ENCODE measurements at places on chromosomes 5 and 9.

DNA sequence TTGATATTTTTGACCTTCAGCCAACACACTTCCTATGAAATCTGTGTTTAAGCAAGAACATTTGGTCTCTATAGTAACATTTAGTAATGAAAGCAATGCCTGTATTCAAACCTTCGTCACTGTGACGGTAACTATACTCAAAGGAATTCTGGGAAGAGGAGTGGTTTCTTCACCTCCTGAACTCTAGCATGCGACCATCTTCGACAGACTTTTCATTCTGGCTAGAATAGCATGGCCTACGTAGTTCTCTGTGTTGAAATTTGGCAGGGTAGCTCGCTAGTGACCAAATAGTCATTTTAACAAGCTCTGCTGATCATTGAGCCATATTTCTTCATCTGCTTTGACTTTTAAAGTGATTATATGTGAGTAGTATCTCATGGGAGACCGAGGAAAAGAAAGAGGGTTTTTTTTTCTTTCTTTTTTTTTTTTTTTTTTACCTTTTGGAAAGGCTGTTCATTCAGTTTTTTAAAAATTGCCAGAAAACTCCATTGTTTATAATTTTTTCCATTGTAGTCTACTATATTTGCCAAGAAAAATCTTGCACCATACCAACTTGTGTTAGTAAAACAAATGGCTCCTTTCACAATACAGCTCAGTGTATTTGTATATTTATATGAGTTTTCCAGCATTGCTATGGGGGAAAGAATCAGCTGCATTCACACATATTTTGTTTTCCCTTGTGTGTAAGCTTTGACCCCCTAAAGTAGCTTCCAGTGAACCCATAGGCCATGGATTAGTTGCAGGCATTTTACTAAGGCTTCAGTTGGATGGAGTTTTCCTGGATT is 166.8 kb downstream of the NNT start:
- no peak for DNase-seq

- no peak for DNase-seq
Observed at GRCh38 chr9:37923796-37924427, 20.0 kb upstream of the SLC25A51 start.

GRCh38 chr5:168239325-168239724 is 52.1 kb upstream of the WWC1 start:
- no peak for DNase-seq

GRCh38 chr9:6877671-6878161 is 119.9 kb downstream of the KDM4C start:
- no peak for DNase-seq

DNA sequence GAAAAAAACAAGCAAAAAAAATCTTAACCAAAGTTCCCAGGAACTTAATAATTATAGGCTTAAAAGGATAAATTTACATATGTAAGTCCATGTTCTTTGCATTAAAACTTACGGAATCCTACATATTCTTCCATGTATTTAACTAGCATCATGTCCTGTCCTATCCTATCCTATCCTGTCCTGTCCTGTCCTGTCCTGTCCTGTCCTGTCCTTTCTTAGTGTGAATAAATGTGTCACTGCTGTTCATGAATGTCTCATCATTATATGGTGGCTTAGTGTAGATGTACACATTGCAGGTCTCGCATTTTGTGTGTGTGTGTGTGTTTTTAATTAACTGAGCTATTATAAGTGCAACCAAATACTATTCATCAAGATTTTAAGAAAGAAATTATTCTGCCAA is 90.0 kb downstream of the TMEM167A start:
- DNase-seq = no peak

GRCh38 chr9:19689328-19690101 is 99.3 kb downstream of the SLC24A2 start:
- no peak for DNase-seq

- DNase-seq = no peak
Observed at GRCh38 chr5:141040771-141041426, 10.3 kb upstream of the PCDHB1 start.

GRCh38 chr5:8714861-8715260 is 831.0 kb downstream of the SEMA5A start:
- DNase-seq = no peak

- no peak for DNase-seq
Observed at GRCh38 chr5:148491793-148492184, 108.0 kb downstream of the FBXO38 start.

DNA sequence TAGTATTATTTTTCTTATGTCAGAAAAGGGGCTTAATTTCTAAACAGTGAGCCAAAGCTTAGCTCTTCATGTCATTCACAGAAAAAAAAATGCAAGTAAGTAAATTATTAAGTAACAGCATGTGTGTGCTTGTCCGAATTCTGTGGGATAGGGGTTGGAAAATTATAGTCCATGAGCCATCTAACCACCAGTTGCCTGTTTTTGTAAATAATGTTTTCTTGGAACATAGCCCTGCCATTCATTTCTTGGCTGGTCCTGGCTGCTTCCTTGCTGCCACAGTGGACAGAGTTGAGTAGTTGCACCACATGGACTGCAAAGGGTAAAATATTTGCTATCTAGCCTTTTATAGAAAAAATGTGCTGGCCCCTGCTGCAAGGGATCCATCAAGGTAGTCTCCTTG is 513.7 kb upstream of the WWC1 start:
- no peak for DNase-seq

- no peak for DNase-seq
Observed at GRCh38 chr5:159120446-159120845, 20.7 kb upstream of the EBF1 start.

GRCh38 chr9:108182950-108183381 is 672.8 kb downstream of the ACTL7B start:
- DNase-seq = no peak

GRCh38 chr9:92483627-92484545 is 1.6 kb upstream of the ASPN start:
- no peak for DNase-seq

DNA sequence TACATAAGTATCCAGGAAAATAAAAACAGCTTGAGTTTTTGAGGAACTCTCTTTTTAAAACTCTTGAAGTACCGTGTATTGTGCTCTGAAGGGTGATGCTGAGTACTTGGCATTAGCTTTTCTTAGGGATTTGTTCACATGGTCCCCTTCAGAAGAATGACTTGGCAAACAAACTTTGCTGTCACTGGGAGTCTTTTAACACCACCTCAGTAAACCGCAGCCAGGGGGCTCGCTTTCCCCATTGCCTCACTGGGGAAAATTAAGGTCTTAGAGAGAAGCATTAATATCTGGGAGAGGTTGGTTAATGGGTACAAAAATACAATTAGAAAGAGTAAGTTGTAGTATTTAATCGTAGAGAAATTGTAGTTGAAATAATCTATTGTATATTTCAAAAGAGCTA is 105.9 kb upstream of the DAP start:
- DNase-seq = no peak

- no peak for DNase-seq
Observed at GRCh38 chr5:22710660-22711059, 142.5 kb downstream of the CDH12 start.

DNA sequence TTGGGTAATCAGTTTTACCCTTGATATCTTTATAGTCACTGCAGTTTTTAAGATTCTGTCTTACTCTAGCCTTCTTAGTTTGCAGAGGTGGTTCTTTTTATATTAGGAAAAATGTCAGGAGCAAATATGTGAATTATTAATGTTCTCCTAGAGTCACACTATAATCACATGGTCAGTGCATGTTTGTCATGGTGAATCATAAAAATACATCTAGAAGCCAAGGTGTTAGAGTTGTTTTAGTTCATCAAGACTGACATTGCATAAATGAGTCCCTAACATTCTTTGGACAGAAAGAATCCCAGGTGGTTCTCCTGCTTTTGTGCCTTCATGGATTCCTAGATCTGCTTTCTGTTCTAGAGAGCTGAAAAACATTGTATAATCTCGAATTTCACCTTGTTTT is 22.9 kb downstream of the ATG10 start:
- DNase-seq = no peak

DNA sequence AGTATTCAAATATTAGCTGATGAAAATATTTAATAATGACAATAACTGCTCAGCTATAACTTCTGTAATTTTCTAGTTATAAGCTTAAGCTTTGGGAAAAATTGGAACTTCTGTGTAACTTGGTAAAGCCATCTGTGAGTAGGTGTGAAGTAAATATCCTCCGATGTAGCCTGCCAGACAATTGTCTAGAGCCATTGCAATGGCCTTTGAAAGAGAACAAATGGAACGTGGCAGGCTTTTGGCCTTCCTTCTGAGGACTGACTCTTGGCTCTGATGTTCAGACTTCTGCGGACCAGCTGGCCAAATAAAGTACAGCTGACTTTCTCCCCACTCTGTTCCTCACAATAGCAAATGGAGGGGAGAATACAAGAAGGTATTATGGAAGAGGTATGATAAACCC is 203.4 kb upstream of the NMUR2 start:
- DNase-seq = no peak

GRCh38 chr9:102550266-102550665 is 444.9 kb upstream of the CYLC2 start:
- no peak for DNase-seq

DNA sequence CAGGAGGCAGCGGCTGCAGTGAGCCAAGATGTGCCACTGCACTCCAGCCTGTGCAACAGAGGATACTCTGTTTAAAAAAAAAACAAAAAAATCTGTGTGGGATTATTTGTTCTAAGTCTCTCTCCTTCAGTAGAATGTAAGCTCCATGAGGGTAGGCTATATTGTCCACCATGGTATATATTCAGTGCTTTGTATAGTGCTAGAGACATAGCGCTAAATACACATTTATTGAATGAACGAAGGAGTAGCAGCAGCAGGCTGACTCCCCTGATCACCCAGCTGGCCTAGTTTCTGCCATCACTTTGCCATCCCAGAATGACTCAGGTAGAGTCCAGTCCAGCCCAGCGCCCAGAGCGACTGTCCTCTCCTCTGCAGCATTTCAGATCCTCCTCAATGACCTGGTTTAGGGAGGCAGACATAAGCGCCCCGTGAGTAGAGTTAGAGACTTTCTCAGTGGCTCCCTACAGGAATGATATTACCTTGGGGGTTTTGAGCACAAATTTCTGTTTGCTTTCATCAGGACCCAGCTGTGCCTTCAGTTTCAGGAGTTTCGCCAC is 716 bp downstream of the HARS1 start:
- no peak for DNase-seq
